Endothelial cell (in vitro differentiated cells): ENCODE measurements at places on chromosomes 1 and 21.

GRCh38 chr1:44420535-44420934 is 15.5 kb downstream of the RNF220 start:
- DNase-seq = no peak

DNA sequence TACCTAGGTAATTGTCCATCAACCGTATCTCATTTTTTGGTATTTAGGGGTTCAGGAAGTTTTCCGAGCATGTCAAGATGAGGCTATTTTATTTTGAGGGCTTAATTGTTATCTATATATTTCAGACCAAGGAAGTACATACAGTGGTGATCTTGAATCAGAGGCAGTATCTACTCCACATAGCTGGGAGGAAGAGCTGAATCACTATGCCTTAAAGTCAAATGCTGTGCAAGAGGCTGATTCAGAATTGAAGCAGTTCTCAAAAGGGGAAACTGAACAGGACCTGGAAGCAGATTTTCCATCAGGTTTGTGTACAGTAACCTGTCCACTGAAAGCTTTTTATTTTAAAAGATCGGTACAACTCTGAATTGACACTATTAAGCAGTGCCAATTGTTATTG is 130.2 kb downstream of the ZMYM4 start:
- DNase-seq = no peak

- DNase-seq = no peak
Observed at GRCh38 chr21:46221664-46222435, 6.7 kb downstream of the LSS start.

DNA sequence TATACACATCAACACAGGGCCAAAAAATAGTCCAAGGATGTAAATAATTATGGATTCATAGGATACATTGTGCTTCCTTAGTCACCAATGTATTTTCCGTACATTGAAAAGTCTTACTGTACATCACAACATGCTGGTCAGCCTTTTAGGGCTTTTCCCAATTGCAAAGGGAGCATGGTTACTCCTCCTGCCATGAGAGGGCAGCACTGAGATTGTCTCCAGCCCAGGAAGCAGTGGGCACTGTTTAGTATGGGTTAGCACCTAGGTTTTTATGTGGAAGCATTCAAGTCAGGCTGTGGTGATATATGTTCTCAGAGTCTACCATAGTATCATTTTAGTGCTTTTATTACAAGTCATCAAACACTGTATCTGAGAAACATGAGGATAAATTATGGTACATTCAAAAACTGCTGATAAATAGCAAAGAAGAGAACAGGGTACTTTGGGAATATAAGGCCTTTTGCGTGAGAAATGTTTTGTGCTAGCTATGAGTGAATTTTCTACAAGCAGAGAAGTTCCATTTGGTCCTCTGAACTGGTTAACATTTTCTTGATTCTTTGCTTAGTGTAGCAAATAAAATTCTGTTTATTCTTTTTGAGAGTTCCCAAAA is 34.0 kb downstream of the ST6GALNAC5 start:
- peak; percentile 60 for DNase-seq

GRCh38 chr1:91529856-91530255 is 29.2 kb downstream of the CDC7 start:
- DNase-seq = no peak

- no peak for DNase-seq
Observed at GRCh38 chr1:189211742-189212141, 1265.9 kb downstream of the BRINP3 start.

GRCh38 chr1:234234199-234234598 is 139.1 kb upstream of the COA6 start:
- DNase-seq = no peak

DNA sequence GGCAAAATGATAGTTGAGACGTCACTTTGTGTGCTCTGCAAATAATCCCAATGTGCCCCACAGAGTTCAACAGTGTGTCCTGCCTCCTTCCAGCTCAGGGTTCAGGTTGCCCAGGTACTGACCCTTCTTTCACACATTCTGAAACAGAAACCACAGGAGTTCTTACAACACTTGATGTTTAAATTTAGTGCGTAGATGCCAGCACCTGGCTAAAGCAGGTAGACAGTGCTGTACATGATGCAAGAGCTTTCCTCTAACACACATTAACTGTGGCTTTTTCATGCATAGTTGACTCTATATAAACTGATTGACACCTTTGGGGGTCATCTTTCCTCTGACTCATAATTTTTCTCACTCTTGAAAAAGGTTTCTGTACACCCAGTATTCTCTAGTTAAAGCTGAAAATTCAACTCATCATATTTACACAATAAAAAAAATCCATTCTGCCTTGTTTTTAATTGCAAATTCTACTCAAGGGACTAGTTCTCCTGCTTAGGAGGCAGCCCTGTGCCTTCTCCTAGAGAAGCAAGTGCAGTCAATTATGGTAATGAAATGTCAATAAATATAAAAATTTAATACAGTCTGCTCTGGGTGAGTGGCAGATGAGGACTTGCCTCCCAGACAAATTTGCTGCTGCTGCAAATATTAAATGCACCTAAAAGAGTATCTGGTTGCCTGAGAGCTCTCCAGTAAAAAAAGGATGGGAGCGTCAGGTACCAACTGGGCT is 91.4 kb downstream of the NR5A2 start:
- no peak for DNase-seq

GRCh38 chr1:51963592-51964308 is 26.8 kb downstream of the RAB3B start:
- no peak for DNase-seq

- DNase-seq = no peak
Observed at GRCh38 chr1:938711-939489, 15.2 kb downstream of the SAMD11 start.

DNA sequence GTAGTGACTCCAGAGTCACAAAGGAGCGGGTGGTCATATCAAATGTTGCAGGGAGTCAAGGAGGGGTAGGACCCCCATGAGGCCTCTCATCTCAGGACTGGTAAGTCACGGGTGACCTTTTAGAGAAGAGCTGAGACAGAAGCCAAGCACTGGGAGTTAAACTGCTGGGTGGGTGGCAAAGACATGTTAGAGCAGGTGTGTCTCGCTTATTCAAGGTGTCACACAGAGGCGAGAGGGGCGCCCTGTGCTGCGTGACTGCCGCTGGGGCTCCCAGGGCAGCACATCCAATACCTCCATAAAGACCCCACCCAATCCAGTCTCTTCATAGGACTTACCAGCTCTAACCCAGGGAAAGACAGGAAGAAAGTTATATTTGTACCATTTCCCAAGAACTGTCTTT is 15.2 kb downstream of the CASQ2 start:
- DNase-seq = no peak

DNA sequence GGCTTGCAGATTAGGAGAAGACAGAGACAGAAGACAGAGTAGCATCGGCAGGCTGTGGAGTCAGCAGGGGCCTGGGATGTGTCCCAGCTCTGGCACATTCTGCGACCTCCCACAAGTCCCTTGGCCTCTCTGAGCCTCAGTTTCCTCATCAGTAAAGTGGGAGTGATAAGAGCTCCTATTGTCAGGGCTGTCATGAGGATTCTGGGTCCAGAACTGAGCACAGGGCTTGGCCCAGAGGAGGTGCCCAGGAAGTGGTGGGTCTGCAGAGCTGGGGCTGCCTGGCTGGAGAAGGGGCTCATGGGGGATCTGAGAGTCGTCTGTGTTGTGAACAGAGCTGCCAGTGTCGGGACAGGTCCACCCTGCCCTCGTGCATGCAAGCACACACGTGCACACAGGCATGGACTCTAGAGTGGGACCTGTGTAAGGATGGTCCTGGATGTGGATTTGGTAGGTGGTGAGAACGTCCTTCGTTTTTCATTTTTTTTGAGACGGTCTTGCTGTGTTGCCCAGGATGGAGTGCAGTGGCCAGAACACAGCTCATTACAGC is 262.9 kb downstream of the PTPRU start:
- DNase-seq = no peak

GRCh38 chr21:30847627-30848500 is 18.3 kb upstream of the KRTAP7-1 start:
- DNase-seq = no peak

DNA sequence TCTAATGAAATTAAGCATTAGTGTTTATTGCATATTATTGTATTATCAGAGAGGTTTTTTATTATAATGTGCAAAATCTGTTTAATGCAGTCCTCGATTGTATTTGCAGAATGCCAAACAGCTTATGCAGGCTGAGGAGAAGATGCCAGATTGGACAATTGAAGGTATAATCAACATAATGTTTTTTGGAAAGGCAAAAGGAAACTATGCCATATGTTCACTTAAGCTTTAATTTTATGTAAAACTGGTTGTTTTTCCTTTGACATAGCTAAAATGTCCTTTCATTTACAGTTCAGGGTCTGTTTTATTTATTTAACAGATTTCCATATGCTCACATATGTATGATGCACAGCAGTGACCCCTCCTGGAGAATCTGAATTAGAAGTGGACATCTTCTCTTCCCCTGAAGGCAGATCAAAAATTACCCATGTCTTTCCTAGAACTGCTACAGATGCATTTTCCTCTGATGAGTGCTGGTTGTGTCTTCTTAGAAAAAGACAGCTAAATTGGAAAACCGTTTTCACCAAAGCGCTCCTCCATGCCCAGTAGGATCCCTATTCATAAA is 143.5 kb upstream of the USH2A start:
- DNase-seq = no peak

DNA sequence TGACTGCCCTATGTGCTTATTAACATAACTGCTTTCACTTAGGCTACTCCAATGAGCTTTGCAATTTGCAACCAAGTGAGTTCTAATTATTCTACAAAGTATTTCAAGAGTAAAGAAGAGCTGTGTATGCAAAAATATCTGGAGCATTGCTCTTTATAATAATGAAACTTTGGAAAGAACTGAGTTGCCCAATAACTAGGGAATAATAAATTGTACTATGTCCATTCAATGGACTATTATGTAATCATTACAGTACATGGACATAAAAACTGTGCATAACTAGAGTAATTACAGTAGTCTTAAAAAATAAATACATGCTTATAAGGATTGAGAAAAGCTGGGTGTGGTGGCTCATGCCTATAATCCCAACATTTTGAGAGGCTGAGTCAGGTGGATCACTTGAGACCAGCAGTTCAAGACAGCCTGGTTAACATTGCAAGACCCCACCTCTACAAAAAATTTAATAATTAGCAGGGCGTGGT is 70.3 kb upstream of the JAK1 start:
- DNase-seq = no peak

DNA sequence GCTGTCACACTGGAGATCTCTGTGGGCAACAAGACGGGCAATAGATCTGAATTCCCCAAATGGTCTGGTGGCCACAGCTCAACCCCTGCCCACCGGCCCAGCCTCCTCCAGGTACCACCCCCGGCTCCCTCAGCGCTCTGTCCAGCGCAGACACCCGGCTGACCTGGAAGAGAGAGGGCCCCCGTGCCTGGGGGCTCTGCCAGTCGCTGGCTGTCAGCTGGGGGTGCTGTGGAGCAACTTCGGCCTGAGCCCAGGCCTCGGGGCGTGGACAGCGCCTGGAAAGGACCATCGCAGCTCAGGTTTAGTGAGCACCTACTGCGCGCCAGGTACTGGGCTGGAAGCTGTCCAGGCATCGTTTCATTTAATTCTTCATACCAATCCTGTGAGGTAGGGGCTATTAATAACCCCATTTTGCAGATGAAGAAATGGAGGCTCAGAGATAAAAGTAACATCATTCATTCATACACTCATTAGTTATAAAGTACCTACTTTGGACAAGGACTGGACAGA is 51.0 kb downstream of the AHDC1 start:
- DNase-seq = no peak

DNA sequence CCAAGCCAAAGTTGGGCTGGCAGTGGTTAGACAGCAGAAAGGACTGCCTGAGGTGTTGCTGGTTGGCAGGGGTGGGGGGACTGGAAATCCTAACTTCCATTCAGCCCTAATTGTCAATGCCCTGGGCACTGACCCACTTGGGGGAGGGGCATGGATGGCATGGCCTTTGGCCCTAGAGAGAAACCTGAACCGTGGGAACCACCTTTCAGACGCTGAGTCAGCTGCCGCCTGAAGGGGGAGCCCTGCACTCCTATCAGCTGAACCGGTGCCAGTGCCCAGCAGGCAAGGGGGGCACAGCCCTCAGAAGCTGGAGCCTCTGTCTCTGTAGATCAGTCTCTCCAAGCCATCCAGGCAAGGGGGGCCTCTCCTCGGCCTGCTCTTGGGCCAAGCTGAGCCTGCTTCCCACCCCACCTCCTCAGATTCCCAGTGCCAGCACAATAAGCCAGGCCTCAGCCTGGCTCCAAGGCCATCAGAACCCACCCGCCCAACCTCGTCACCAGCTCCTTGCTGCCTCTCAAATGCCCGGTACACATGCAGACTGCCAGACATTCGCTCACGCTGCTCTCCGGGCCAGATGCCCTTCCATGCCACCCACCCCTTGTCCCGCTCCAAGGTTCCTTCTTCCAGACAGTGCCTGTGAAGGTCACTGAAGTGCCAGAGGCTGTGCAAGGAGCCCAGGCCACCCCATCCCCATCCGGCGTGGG is 11.6 kb downstream of the TINAGL1 start:
- DNase-seq = peak; percentile 74

DNA sequence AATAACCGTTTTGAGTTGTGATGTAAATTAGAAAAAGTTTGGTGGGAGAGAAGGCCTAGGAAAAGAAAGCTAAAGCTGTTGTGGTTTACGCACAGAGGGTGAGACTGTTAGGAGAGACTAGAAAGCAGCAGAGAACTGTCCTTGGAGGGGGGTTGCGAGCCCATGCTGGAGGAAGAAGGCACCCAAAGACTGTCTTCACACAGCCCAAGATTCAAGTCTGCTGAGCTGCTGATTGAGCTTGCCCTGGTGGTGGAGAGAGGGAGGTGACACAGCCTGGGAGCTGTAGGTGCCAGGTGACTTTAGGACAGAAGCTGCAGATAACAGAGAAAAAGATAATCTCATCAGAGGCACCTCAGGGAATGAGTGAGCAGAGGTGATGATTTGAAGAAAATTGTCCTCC is 18.3 kb upstream of the TLR5 start:
- no peak for DNase-seq

GRCh38 chr1:2340086-2340917 is 51.1 kb downstream of the MORN1 start:
- no peak for DNase-seq

GRCh38 chr1:107200631-107201030 is 59.8 kb downstream of the NTNG1 start:
- DNase-seq = no peak

GRCh38 chr1:202689493-202690342 is 20.5 kb downstream of the SYT2 start:
- no peak for DNase-seq

DNA sequence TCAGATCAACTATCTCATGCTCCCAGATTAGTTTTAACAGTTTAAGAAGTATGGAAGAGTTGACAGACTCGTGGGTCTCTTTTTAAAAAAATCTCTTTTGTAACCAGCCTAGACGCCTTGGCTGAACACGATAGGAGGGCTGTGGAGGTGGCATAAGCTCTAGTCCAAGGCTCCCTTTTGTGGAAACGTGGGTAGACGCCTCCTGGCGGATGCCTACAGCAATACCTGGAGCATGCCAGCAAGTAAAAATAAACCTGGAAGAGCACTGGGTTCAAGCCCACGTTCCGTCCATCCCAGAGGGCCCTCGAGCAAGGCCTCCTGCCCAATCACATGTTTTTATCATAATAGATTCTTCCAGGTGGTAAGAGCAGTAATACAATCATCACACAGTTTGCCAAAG is 87.9 kb downstream of the RGS7 start:
- DNase-seq = peak; percentile 6
